ENCODE measurements at places on chromosomes 3 and 15.

- DNase-seq = no peak
These were observed 18.5 kb downstream of the TNK2 start for GRCh38 chr3:195889870-195890295.

DNA sequence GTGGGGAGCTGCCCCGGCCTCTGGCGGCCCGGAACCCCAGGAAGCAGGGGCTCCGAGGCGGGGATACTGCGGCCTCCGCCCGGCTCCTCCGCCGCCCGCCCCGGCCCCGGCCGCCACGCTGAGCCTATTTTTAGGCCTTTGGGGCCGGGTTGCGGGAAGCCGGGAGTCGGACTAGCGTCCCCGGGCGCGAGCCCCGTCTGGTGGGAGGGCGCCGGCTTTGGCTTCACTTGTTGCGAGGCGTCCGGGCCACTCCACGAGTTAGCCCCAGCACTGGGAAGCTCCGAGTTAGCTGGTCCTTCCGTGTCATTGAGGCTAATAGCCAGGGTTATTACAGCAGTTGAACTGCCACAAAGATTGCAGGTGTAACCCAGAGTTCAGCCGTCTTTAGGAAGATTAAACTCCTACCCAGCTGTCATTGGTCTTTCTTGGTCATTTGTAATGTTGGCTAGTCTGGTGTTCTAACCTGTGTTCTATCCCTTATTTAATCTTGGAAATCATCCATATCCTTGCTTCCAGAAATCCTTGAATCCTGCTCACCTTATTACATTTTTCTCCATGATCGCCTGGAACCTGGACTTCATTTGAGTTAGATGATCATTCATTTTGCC lies 791 bp downstream of the GYG1 start:
- DNase-seq = no peak

DNA sequence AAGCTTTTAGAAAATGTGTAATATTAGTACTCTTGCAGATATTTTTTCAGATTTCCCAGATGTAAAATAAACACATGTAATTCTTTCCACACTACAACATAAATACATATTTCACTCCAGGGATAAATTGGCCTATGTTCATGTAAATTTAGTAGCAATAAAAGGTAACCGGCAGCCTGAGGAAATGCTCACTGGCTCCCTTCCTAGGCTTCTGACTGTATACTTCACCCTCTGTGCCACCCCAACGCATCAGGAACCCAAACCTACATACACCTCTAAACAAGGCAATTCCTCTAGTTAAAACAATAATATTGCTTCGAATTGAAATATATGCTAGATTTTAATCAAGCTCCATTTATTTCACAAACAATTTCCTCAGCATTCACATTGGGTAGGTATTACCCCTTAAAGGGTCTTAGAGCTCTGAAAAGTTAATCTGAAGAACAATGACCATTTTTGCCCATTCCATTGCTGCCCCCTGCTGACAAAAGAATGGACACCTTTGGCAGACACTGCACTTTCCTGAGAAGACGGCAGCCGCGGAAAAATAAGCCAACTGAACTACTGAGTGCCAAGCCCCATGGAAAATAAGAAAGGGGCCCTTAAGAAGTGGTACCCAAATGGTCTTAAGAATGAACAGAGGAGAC lies 212.5 kb downstream of the OSBPL10 start:
- peak; percentile 63 for DNase-seq

GRCh38 chr3:84772841-84773240 lies 185.9 kb upstream of the CADM2 start:
- DNase-seq = no peak

- peak; percentile 90 for DNase-seq
These were observed 42.0 kb upstream of the SKOR1 start for GRCh38 chr15:67783303-67783702.

GRCh38 chr15:31141792-31142191 lies 40.3 kb upstream of the TRPM1 start:
- DNase-seq = no peak
